ENCODE measurements at places on chromosomes 7 and 10.

DNA sequence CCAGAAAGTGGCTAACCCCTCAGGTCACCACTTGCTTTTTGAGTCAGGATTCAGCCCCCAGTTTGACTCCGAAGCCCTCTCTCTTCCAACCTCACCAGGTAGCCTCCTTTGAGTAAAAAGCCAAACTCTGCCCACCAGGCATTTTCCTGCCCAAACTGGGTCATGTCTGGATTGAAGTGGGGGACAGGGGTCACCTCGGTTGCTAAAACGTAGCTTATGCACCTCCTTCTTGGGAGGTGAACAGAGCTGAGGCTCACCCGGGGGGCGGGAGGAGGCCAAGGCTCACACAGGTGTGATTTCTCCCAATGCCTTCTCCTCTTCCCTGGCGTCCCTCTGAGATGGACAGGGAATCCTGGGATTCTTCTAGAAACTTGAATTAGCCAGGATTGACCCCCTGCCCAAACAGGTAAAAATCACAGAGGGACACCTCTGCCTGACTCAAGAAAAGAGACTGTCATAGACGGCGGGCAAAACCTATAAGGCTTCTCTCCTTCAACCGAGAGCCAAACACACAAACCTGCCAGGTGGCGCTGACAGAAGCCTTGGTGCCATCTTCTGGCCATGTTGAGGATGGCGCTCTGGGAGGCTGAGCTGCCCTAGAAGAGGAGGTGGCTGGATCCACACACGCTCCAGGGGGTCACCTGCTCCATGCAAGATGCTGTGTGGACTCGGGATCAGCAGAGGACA lies 51.6 kb downstream of the PRLHR start:
- peak; percentile 39 for DNase-seq

- no peak for DNase-seq
Observed at GRCh38 chr10:19946245-19946644, 130.0 kb downstream of the PLXDC2 start.

GRCh38 chr10:80814147-80814652 lies 276.5 kb downstream of the SH2D4B start:
- no peak for DNase-seq

DNA sequence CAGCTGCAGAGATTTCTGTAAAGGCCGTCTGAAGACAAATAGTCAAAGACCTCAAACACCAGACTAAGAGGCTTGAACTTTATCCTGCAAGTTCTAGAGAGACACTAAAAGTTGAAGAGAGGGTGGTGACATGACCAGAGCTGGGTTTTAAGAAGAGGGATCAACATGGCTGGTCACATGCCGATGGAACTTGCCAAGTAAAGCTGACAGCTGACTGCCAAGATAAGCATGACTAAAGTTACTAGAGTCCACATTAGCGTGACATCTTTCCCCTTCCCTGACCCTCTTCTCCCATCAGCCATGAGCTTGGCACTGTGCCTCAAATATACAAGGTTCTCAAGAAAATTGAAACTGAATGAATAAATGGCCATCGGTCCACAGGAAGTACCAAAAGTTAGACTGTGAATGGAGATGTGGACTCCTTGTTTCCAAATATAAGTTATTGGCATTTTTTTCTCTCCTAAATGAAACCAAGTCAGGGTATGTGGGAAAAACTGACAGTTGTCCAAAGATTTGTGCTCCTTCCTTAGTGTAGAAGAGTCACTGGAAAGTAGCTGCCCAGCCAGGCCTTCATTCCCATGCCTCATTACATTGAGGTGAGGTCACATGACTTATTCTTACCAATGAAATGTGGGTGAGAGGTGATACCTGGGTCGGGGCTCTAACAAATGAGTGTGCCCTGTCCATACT lies 24.5 kb downstream of the XPNPEP1 start:
- DNase-seq = no peak

DNA sequence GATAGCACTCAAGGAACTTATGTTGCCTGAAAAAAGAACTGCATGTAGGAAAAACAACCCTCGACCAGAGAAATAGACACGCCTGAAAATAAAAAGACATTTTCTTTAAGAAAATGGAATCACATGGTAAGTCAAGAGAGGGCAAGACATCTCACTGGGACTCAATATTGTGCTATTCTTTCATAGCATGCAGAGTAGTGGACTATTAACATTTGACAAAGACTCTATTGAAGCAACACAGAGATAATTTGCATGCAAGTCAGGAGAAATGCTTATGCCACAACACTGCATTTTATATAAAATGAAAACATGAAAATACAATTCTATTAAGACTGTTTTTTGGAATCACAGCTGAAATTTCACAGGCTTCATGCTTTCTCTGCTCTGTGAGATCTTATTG lies 77.9 kb upstream of the RHOBTB1 start:
- DNase-seq = no peak

- no peak for DNase-seq
Observed at GRCh38 chr10:100863433-100863832, 49.3 kb upstream of the SLF2 start.

DNA sequence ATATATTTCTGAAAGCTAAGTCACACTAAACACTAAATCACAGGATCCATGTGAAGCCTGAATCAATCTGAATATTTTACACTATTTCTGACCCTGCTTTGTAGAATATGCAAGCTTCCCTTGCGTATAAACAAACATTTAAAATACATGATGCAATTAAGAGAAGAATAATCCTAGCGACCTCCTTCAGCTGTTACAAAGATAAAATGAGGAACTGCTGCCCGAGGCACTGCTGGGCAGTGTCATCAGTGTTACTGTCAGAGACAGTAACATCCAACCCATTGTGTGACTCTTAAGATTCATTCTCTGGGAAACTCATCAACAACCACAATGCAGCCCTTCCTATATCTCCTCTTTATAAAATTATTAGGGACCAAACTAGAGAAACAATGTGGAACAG lies 61.6 kb downstream of the COBL start:
- no peak for DNase-seq

DNA sequence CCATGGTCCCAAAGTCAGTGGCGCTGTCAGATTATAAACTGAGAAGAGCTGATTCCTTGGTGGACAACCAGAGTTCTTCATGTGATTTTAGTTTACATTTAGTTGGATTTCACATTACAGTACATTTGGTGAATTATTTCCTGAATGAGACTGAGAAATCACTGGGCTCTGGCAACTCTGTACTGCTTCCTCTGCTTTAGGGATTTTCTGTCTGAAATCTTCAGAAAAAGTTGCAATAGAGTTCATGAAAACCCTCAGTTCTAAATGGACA lies 242.6 kb downstream of the BICC1 start:
- DNase-seq = no peak

DNA sequence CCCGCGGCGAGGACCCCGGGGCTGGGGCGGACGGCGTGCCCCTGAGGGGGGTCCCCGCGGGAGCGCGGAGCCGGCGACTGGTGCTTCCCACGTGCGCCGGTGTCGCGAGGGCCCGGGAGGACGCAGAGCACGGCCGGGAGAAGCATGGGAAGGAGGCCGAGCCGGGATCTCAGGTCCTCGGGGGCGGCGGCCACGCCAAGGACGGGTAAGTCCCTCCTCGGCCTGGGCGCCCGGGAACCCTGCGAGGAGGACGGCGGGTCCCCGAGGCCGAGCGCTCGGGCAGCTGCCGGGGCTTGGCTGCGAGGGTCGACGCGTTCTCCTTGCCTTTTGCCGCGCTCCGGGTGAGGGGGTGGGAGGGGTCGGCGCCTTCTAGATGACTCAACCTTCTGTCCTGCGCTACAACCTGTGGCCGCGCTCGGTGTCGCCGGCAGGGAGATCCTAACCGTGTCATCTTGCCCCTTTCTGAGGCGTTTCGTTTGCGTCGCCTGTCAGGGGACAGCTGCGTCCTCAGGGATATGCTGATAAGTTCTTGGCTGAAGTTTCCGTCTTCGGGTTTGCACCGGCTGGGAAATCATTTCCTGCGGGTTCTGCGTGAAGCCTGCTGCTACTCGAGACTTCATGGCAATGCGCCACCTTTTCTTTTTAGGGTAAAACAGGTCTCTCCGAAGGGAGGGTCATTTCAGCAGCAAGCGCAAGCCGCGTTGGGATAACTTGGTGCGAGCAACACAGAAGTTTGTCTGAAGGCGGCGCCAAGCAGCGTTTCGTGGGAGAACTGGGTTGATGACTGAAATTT lies 529 bp downstream of the TASOR2 start:
- peak; percentile 77 for DNase-seq

- DNase-seq = no peak
Observed at GRCh38 chr7:135466442-135467206, 43.3 kb downstream of the CNOT4 start.

DNA sequence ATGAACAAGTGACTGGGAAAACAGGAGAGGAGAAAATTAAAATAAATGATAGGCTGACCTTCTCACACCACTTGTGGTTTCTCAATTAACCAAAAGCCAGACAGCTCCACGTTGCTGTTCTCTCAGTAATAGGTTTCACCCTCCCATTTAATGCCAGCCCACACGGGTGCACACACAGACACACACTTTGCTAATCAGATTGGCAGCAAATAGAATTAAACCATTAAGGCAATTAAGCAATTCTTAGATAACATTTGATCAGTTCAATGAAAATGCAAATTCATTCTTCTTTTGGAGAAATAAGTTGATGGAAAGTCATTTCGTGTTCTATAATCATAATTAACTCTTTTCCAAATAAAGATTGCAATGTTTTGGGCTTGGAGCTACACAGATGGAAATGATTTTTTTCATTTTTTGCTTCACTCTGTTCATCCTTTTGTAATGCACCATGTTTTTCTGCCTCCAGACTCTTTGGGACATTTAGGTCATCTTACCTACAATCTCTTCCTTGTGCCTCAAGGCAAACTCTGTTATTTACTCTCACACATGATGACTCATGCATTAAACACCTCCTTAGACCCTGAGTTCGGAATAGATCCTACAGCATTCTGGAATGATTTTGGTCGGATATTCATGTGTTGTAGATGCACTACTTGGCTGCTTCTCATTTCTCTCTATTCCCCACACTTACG lies 700.7 kb downstream of the AUTS2 start:
- DNase-seq = no peak

DNA sequence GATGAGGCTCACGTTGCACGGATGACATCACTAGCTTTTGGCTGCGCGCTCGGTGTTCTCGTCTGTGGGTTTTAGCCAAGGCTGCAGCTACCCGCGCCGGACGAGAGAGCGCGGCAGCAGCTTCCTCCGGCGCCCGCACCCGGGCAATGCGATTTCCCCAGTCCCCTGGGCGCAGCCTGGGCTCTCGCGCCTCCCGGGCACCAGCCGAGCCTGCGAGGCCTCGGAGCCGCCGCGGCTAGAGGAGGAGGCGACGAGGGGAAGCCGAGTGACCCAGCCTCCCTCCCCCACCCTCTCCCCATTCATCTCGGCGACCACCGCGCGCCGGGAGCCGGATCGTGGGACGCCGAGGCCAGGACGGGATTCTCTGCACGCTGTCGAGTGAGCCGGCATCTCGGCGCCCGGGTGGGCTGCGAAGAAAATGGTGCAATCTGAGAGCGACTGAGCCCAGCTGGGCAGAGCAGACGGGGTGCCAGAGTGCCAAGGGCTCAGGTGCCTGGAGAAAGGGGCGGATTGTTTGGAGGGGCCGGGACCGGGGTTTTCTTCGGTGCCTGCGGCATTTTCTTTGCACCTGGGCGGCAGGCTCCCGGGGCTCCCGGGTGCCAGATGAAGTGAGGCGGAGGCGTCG lies 1.2 kb upstream of the TMEM178B start:
- peak; percentile 71 for DNase-seq

DNA sequence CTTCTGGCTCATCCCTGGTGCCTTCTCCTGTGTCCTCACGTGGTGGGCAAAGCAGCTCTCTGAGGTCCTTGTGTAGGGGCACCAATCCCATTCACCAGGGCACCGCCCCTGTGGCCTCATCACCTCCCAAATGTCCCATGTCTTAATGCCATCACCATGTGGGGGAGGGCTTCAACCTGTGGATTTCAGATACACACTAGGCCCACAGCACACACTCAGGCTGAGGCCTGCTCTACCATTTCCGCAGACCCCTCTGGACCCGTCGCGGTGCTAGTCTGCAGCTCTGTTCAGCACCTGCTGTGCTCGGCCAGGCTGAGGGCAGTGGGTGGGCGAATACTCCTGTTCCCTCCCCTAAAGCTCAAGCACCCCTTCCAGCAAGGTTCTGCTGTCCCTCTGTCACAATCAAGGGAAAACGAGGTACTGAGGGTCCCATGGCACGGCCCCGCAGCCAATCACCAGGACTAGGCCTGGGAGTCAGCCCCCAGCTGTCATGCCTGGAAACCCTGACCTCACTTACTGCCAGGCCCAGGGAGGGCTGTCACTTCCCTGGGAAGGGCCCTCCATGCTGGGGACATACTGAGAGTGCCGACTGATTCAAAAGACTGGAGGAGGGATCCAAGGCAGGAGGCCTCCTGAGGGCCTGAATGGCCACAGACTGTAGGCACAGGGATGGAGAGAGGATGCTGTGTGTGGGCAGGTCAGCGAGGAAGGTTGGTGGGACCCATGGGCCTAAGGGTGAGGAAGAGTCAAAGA lies 123.8 kb upstream of the RET start:
- no peak for DNase-seq

DNA sequence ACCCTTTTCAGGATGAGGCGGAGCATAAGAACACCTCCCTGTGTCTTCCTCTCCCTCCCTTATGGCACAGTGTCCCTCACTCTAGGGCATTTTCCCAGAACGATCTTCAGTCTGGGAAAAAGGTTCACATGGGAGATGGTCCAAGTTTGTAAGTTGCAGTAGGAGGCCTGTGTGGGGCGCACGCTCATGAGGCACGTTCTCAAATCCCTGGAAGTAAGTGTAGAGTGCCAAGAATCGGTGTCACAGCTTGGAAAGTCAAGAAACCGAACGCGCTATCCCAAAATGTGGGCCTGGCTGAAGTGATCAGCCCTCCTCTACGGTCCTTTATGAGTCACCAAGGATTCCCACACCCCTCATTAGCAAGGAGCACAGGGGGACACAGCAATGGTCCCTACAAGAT lies 23.9 kb upstream of the SMARCD3 start:
- DNase-seq = no peak

GRCh38 chr10:92822964-92823363 lies 25.4 kb upstream of the EXOC6 start:
- no peak for DNase-seq

DNA sequence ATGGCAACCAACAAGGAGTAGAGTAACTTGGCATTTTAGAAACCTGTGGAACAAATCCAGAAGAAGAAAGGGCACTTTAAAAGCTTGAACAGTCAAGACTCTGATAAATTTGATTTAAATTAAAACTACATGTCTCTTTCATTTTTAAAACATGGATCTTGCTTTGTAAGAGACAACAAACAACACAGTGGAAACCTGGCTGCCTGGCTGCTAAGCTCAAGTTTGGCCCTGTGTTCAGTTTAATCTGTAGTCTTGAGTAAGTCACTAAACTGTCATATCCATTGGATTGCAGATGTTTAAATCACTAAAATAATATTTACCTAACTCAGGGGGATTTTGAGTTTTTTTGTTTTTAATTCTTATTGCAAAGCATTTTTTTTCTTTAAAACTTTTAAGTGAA lies 374.9 kb upstream of the SEMA3D start:
- no peak for DNase-seq

DNA sequence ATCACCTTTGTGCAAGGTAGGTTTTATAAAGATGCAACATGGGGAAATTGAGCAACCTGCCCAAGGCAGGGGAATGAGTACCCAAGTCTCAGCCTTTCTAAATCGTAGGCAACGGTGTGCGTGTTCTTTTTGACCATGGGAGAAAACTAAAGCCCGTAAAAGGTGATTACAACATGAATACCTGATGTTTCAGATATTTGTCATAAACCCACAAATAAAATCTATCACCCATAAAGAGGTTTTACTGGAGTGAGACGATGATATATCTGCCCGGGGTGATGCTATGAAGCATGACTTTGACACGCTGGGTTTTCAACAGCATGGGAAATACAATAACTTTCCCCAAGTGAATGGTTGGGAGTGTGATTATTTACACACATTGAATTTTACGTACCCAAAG lies 406.3 kb upstream of the KLF6 start:
- DNase-seq = no peak

- no peak for DNase-seq
Observed at GRCh38 chr10:61285749-61286148, 167.4 kb downstream of the TMEM26 start.
